ENCODE measurements at places on chromosomes 2 and 18.
A peak's percentile ranks its signal among the peaks of the same experiment; 100 is the strongest.

DNA sequence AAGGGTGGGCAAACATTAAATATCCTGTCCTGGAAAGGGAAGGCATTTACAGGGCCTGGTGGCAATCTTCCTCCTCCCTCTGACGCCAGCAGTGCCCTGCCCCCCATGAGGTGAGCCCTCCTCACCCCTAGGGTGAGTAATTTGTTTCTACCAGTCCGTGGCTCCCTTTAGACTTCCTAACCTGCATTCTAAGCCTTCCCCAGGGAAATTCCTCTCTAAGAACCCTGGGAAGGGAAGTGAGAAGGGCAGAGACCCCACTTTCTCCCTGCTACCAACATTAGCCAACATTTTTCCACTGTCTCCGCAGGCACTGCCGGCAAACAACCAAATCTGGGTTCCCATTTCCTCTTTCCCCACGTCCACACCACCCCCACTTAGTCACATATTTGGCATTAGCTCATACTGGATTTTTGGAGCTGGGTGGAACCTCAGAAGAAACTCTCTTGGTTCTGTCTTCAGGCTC, 69.3 kb downstream of the NRP2 start:
- H3K27me3 ChIP-seq: no peaks in the 10 kb centered on the region
- no peak overlapping the region for H3K27ac ChIP-seq
- H3K4me1 ChIP-seq: no peaks in the 10 kb centered on the region
- H3K36me3 ChIP-seq: no peaks in the 10 kb centered on the region
- no peak overlapping the region for H3K4me3 ChIP-seq

DNA sequence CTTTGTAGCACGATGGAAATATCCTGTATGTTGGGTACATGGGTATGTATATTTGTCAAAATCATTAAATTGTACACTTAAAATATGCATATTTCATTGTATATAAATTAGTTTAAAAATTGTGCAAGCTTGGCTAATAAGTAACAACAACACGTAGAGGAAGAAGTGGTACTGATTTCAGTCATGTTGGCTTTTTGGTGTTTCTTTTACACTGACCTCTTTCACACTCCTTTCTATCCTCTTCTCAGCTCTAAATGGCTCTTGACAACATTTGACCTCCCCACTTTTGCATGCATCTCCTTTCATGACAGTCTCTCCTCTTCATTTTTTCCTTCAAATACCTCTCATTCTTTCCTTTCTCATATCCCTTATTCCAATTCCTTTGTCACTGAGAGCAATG, 801.4 kb upstream of the ZEB2 start:
- peaks cover 2% of the 10 kb centered on the region for H3K4me1 ChIP-seq
- H3K27me3 ChIP-seq: no peaks in the 10 kb centered on the region
- no peak for DNase-seq

DNA sequence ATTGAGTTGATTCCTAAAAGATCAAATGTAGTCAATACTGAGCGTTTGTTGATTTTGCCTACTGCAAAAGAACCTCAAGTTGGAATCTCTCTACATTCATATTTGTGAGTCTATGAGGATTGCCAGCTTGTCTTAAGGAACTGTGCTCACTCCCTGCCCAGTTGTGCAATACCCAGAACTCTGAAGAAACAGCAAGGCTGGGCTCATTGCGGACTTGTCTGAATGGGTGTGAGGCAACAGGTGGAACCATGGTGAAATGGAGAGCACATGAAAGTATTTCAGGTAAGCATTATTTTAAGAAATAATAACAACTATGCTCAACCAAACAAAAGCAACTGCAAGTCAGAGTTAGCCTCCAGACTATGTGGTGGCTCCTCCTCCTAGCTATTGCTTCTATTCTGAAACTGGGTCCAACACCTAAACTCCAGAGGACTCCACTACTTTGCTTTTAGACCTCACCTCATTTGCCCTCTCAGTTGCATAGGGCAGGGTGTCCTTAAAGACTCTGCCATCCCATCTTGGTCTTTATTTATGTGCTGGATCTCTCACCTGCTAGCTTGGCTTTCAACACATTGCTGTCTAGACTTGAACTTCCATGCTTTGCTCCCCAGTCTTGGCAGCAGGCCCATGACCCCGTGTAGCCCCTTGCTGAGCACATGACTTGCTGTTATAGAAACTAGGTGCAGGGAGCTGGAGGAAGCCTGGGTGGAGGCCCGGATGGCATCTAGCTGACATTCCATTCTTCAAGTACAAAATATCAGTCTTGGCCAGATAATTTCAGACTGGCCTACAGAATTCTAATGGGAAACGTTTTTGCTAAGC, 94.8 kb upstream of the ARL5A start:
- no peaks in the 10 kb centered on the region for H3K4me1 ChIP-seq
- DNase-seq: no peak
- no peak overlapping the region for H3K27ac ChIP-seq
- no peak overlapping the region for H3K4me3 ChIP-seq
- peaks cover 3% of the 10 kb centered on the region for H3K27me3 ChIP-seq
- no peaks in the 10 kb centered on the region for H3K36me3 ChIP-seq

DNA sequence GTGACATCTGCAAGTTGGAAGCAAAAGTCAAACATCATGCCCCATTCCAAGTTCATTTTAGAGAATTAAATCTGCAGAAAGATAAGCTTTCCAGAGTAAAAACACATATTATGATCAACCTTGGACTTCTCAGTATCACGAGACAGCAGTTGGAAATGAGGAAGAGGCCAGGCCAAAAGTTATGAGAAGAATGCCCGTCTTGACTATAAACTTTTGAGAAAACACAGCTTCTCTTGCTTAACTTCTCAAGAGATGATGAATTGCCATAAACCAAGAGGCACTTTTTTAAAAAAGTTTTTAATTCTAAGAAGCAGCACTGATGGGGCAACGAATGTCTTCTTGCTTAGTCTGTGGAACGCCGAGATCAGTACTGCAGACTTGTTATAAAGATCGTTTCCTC, 52.6 kb upstream of the NFU1 start:
- peaks cover 14% of the 10 kb centered on the region for H3K4me1 ChIP-seq
- no peak overlapping the region for H3K4me3 ChIP-seq
- no peak overlapping the region for H3K27ac ChIP-seq
- H3K27me3 ChIP-seq: no peaks in the 10 kb centered on the region

- H3K36me3 ChIP-seq: peaks cover 38% of the 10 kb centered on the region
- no peak overlapping the region for H3K27ac ChIP-seq
- no peak for DNase-seq
- no peaks in the 10 kb centered on the region for H3K27me3 ChIP-seq
Observed at GRCh38 chr2:53708988-53709387, 58.6 kb upstream of the CHAC2 start.

- DNase-seq: no peak
- no peak overlapping the region for H3K4me3 ChIP-seq
- H3K27me3 ChIP-seq: no peaks in the 10 kb centered on the region
- H3K36me3 ChIP-seq: no peaks in the 10 kb centered on the region
Observed at GRCh38 chr2:168853471-168853870, 36.8 kb downstream of the SPC25 start.

- no peak for DNase-seq
- H3K27ac ChIP-seq: no peak overlapping the region
- no peak overlapping the region for H3K4me3 ChIP-seq
- peaks cover 2% of the 10 kb centered on the region for H3K27me3 ChIP-seq
Observed at GRCh38 chr2:111634995-111635538, 248.9 kb downstream of the ANAPC1 start.

DNA sequence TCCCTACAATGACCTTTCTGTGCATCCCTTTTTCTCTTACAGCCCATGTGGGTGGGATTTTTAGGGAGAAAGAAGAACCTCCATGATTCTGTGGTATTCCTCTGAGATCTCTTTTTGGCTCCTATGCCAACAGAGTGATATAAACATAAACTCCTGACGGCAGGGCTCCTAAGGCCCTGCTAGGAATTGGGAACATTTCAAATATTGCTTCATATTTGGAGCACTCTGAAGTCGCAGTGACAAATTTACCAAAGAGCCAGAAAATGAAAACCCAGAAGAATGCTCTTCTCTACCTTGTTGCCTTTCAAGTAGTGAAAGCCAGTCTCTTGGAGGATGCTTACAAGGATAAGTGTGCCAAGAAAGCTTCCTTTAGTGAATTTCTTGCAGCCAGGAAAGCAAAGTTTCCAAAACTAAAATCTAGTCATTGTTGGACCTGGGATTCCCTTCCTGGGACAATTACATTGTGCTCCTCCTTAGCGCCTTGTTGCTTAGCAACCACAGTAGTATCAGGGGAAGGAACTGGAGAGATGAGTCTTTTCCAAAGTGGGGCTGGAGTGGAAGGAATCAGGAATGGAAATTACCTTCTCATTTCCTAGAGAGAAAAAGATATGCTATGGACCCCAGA, 7.3 kb upstream of the SETBP1 start:
- H3K36me3 ChIP-seq: no peaks in the 10 kb centered on the region
- H3K4me3 ChIP-seq: no peak overlapping the region
- H3K27me3 ChIP-seq: peaks cover 15% of the 10 kb centered on the region
- no peak for DNase-seq

- no peaks in the 10 kb centered on the region for H3K36me3 ChIP-seq
- no peak overlapping the region for H3K4me3 ChIP-seq
- no peak for DNase-seq
- no peaks in the 10 kb centered on the region for H3K27me3 ChIP-seq
- H3K4me1 ChIP-seq: no peaks in the 10 kb centered on the region
Observed at GRCh38 chr2:3368261-3368722, 9.3 kb downstream of the EIPR1 start.

DNA sequence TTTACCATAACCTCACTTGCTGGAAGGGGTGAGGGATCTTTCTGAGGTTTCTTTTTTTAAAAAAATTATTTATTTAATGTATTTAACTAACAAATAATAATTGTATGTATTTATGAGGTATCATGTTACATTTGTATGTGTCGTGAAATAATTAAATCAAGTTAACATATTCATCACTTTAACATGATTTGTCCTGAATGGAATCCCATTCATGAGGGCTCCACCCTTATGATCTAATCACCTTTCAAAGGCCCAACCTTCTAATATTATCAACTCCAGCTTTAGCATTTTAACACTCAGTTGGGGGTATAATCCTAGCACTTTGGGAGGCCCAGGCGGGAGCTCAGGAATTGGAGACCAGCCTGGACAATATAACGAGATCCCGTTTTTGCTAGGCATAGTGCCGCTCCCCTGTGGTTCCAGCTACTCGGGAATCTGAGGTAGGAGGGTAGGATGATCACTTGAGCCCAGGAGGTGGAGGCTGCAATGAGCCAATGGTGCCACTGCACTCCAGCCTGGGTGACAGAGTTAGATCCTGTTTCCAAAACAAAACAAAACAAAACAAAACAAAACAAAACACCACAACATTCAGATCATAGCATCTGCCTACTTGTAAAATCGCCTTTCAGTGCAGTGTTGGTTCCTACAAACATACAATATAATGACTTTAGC, 1.1 kb upstream of the TAF4B start:
- no peaks in the 10 kb centered on the region for H3K27me3 ChIP-seq
- H3K27ac ChIP-seq: no peak overlapping the region
- no peak overlapping the region for H3K4me3 ChIP-seq
- H3K36me3 ChIP-seq: no peaks in the 10 kb centered on the region
- peaks cover 17% of the 10 kb centered on the region for H3K4me1 ChIP-seq

- H3K27me3 ChIP-seq: no peaks in the 10 kb centered on the region
- H3K4me1 ChIP-seq: no peaks in the 10 kb centered on the region
- H3K27ac ChIP-seq: no peak overlapping the region
Observed at GRCh38 chr2:82330155-82330554, 2025.6 kb upstream of the LRRTM1 start.

- H3K27me3 ChIP-seq: no peaks in the 10 kb centered on the region
- no peak for DNase-seq
- H3K27ac ChIP-seq: no peak overlapping the region
- H3K4me3 ChIP-seq: no peak overlapping the region
Observed at GRCh38 chr2:6657855-6658254, 207.9 kb downstream of the CMPK2 start.

- H3K27me3 ChIP-seq: no peaks in the 10 kb centered on the region
- no peak for DNase-seq
- H3K4me1 ChIP-seq: no peaks in the 10 kb centered on the region
Observed at GRCh38 chr2:11421863-11422490, 44.0 kb downstream of the E2F6 start.

- H3K27ac ChIP-seq: no peak overlapping the region
- no peak overlapping the region for H3K4me3 ChIP-seq
- H3K36me3 ChIP-seq: no peaks in the 10 kb centered on the region
- H3K4me1 ChIP-seq: no peaks in the 10 kb centered on the region
- DNase-seq: no peak
Observed at GRCh38 chr18:59983506-59983905, 83.7 kb downstream of the PMAIP1 start.

GRCh38 chr2:124804014-124804940, 779.2 kb downstream of the CNTNAP5 start:
- H3K4me3 ChIP-seq: no peak overlapping the region
- DNase-seq: peak; percentile 10
- no peaks in the 10 kb centered on the region for H3K27me3 ChIP-seq

DNA sequence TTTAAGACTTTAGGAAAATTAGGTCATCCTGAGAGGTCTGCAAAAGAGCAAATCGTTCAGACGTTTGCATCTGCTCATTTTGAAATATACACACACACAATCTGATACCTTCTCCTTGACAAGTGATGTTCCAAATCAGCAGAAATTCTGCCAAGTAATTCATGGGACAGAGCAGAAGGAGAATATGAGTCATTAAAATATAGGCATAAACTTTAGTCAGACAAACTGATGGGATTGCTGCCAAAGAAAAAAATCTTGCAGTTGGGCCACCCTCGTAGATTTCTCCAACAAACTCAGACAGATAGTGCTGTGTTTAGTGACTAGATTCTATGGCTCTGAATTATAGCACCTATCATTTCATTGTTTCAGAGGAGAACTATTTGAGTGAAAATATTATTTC, 336.3 kb downstream of the NYAP2 start:
- H3K27me3 ChIP-seq: no peaks in the 10 kb centered on the region
- no peak for DNase-seq
- H3K27ac ChIP-seq: no peak overlapping the region
- H3K36me3 ChIP-seq: no peaks in the 10 kb centered on the region
- H3K4me1 ChIP-seq: no peaks in the 10 kb centered on the region

GRCh38 chr2:139175510-139175909, 395.3 kb upstream of the NXPH2 start:
- DNase-seq: no peak
- no peak overlapping the region for H3K27ac ChIP-seq
- H3K36me3 ChIP-seq: no peaks in the 10 kb centered on the region
- H3K27me3 ChIP-seq: no peaks in the 10 kb centered on the region

- DNase-seq: no peak
- no peaks in the 10 kb centered on the region for H3K36me3 ChIP-seq
- peaks cover 14% of the 10 kb centered on the region for H3K27me3 ChIP-seq
- H3K27ac ChIP-seq: no peak overlapping the region
Observed at GRCh38 chr18:59229701-59230443, 9.9 kb downstream of the GRP start.

DNA sequence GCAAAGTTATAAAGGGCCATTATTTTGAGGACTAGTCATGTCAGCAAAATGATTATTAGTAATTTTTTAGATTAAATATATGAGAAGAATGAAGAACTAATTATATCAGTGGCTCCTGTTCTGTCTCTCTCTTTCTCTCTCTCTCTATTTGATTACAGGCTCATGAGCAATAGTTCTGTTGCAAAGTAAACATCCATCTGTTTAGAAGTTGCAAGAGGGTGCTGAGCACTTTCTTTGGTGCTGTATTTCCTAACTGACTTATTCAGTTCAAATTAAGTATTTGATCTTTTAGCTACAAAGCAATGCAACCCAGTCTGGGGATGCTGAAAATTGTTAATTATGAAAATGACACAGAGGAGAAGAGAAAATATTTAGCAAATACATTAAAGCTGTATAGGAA, 408.1 kb upstream of the UBE2E3 start:
- DNase-seq: no peak
- H3K36me3 ChIP-seq: no peaks in the 10 kb centered on the region
- no peak overlapping the region for H3K27ac ChIP-seq
- H3K4me3 ChIP-seq: no peak overlapping the region
- no peaks in the 10 kb centered on the region for H3K4me1 ChIP-seq

GRCh38 chr2:235725841-235726240, 232.0 kb downstream of the AGAP1 start:
- H3K27me3 ChIP-seq: no peaks in the 10 kb centered on the region
- H3K27ac ChIP-seq: no peak overlapping the region
- no peak overlapping the region for H3K4me3 ChIP-seq
- no peaks in the 10 kb centered on the region for H3K4me1 ChIP-seq
- no peaks in the 10 kb centered on the region for H3K36me3 ChIP-seq
